ENCODE measurements at places on chromosomes 13 and 19.

- peak; percentile 72 for DNase-seq
Observed at GRCh38 chr19:41352609-41353465, 885 bp downstream of the TGFB1 start.

GRCh38 chr13:50921706-50922105 lies 12.1 kb downstream of the RNASEH2B start:
- no peak for DNase-seq

- peak; percentile 68 for DNase-seq
Observed at GRCh38 chr19:37997911-37998344, 90.9 kb downstream of the SIPA1L3 start.

GRCh38 chr19:3110126-3110825 lies 16.1 kb downstream of the GNA11 start:
- no peak for DNase-seq

DNA sequence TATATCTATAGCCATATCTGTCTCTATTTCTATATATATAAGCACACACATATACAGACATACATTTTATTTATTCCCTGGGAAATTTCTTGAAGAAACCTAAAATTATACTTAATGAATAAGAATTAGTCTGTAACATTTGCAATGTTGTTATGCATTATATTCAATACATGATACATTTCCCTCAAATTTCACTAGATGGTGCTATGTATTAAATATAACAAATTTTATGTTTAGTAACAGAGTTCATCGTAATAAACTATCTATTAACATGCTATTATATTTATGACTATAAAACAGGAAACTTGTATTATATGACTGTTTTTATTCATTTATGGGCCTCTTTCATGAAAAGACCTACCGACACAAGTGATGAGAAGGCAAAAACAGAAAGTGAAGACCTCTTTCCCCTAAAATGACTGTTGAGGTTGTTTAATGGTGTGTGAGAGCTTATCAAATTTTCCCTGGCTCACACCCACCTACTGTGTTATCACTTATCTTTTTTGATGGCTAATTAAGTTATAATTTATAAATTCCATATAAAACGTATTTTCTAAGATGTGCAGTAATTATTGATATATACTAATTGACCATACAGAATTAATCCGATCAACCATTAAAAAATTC lies 881.9 kb downstream of the SLITRK6 start:
- DNase-seq, result peak; percentile 12

- DNase-seq, result no peak
Observed at GRCh38 chr19:30387311-30388115, 15.3 kb downstream of the ZNF536 start.

DNA sequence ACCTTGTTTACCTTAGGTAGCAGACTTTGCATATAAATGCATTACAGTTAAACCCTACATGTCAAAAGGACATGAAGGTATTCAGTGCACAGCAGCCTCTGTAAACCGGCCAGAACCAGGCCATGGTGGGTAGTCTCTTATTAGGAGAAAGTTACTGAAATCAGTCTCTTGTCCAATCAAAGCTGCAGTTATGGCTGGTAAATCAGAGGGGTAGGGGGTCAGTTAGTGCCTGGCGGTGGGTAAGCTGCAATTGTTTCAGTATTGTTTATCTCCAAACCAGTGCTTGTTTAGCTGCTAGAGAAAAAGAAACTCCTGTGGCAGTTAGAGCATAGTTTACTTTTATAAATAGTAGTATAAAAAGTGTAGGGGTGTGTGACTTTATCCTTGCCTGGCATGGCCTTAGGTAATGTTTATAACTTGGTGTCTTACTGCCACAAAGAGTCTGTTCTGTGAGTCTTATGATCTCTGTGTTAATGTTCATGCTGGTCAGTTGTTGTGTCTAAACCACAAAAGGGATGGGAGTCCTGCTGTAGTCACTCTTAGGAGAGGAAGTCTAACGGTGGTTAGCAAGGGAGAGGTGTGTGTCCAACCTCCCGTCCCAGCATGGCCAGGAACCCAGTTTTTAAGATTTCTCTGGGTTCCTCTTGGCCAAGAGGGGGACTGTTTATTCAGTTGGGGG lies 28.0 kb downstream of the CHST8 start:
- DNase-seq, result no peak

DNA sequence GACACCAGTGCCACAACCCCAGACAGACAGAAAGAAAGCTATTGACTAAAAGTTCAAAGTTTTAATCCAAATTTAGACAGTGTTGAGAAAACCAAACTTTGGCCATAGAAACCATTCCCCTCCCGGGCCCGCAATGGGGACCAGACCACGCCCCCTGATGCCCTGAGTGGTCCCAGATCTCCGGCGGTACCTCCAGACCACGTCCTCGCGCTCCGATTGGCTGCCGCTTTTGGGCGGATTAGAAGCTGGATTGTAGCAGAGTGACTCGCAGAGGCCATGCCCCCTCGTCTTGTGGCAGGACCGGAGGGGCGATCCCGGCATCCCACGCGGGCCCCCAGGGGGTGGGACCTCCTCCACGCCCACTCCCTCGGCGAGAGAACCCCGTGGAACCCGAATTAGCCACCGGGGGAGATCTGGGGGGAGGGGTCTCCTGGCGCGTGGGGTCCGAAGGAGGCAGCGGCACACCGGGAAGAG lies 797 bp upstream of the HSD17B14 start:
- no peak for DNase-seq

DNA sequence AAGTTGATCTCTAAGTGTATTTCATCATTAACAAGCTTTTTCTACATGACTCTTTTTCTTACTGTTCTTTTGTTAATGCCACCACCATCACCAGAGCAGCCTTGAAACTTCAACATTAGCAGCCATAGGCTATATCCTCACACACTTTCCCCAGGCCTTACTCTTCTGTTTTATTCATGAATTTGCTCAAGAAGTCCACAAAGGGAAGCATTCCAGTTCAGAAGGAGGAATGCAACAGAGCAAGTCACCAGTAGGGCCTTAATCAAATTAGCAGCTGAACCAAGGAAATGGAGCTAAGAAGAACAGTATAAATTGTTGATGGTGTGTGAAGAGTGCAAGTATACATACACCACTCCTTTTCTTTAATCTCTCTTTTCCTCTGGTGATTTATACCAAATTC lies 223.1 kb downstream of the NBEA start:
- no peak for DNase-seq

- peak; percentile 26 for DNase-seq
Observed at GRCh38 chr13:114015969-114016295, 42.1 kb upstream of the C13orf46 start.

DNA sequence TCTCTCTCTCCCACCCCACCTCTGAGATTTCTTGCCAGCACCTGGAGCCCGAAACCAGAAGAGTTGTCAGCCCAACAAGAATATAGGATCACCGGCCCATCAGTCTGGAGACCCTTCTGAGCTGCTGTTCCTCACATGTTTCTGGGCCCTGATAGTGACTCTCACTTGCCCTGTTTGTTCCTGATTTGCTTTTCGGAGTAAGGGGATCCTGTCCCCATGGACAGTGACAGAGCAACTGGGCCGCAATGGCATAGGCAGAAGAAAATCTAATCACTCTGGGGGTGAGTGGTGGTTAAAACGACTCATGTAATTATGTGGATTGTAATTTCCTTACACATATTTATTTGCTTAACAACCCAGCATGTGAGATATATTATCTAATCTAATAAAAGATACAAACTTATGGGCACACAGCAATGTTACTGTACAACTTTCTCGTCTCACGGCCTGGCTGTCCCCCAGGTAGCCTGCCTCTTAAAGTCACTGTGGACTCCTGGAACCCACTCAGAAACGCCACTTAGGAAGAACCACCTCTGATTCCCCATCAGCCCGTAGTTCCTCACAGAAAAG lies 663 bp upstream of the SMAD9 start:
- DNase-seq, result no peak

All from RWPE1 (cell line).